ENCODE measurements at places on chromosomes 1 and 21.

- DNase-seq = peak; percentile 48
These were observed 1.6 kb downstream of the E2F2 start for GRCh38 chr1:23529146-23530086.

GRCh38 chr1:244394826-244395765 lies 56.6 kb downstream of the ADSS2 start:
- DNase-seq = no peak

- DNase-seq = no peak
These were observed 21.9 kb downstream of the TSNAX start for GRCh38 chr1:231550448-231550781.

DNA sequence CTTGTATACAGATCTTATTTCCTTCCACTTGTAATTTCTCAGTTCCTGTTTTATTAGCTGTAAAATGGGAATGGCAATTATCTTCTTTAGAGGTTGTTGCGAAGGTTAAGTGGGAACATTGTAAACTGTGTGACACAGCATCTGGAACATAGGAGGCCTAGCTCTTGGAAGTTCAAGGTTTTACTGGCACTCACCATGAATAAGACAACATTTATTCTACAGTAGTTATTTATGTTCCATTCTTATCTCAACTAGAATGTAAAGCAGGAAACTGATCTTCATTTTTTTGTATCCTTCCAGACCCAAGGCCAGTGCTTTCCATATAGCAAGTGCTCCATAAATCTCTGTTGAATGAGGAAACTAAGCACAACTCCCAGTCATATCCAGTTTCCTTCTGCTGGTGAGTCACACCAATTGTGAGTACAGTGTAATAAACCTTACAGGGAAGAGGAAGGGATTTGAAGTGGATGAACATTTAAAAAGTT lies 1.4 kb downstream of the BCL10 start:
- peak; percentile 95 for DNase-seq

DNA sequence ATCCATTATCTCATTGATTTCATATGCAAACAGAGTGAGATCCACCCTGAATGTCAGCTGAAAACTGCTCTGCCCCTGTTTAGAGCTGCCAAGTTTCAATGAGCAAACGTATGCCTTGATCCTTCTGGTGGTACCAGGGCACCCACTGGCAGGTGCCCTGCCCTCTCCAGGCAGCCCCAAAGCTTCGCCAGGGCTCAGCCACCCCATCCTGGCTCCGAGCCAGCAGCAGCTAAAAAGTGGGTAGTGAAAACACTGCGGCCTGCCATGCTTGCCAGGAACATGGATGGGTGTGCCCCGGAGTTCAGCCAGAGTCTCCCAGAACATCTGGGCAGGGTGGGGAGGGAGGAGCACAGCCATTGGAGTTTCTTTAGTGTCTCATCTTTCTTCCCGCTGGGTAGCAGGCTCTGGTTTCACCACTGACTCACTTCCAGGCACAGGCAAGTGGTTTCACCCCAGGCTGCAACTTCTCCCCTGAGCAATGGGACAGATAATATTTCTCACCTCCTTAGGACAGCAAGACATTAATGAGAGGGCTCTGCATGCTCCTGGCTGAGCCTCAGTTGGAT lies 8.1 kb upstream of the LMX1A start:
- DNase-seq = peak; percentile 3

- peak; percentile 79 for DNase-seq
These were observed 30.7 kb upstream of the KIAA1614 start for GRCh38 chr1:180881806-180882509.

GRCh38 chr1:70071601-70072000 lies 133.8 kb downstream of the LRRC40 start:
- DNase-seq = no peak

DNA sequence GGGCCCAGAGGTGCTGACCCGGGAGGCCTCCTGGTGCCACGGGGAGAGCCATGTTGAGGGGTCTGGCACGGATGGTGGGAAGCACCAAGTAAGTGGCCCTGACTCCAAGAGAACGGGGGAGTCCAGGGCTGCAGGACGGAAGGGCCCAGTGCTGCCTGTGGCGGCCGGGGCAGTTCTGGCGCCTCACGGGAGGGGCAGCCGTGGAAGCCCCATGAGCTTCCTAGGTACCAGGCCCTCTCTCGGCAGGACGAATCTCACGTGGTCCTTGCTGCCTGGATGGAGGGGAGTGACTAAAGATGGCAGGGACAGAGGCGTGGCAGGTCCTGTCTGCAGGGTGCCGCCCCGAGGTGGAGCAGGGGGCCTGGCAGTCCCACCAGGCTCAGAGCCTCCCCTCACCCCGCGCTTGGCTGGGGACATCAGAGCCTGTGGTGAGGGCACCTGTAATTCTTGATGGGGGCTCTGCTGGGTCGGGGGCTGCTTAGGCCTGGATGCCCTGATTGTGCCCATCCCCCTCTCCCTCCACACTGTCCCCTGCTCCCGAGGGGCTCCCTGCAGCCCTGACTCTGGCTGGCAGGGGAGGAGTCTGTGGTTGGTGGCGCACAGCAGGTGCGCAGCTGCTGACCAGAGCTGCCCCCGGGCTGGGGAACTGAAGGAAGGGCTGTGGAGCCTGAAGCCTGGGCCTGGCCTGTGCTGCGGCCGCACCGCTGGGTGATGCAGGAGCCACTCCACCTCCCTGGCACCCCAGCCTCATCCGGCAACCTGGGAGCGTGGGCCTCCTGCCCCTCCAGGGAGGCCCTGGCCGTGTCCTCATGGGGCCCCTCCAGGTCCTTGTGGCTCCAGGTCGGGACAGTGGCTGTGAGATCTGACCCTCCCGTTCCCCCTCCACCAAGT lies 31.4 kb downstream of the POFUT2 start:
- no peak for DNase-seq

- no peak for DNase-seq
These were observed 94.7 kb downstream of the NTMT2 start for GRCh38 chr1:170240409-170240808.

DNA sequence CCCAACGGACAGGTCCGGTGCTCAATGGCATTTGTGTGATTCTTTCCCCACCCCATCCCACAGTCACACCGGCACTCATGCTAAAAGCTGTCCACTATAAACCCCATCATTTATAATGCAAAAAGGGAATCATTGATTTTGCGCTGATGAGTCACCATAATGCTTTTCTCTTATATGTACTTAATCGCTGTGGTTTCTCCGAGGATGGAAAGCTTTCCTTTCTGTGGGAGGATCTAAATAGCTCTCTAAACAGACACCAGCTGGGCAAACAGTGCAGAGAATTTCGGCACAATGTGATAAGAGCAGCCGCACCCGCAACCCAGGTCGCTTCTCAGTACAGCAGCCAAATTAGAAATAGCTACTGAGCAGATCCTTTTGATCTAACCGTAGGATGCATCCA lies 85.6 kb downstream of the SETD4 start:
- DNase-seq = no peak

DNA sequence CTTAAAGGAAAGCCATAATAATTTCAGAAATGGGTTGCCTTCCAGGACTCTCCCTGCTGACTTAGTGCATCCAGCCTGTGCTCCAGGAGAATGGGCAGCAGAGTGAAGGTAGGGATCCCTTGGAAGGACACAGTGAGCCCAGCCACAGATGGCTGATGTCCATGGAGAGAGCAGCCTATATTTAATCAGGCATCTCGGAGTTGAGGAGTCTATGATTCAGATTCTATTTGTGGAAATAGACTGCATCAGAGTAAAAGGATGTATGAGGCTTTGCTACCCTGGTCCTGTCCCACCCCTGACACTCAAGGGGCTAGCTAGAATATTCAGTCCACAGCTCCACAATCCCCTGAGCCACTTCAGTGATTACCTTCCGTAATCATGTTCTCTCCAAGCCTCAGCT lies 43.8 kb upstream of the PBX1 start:
- DNase-seq = no peak

- no peak for DNase-seq
These were observed 200.5 kb downstream of the PCP4 start for GRCh38 chr21:40067751-40068150.

- DNase-seq = no peak
These were observed 2.8 kb downstream of the KCNJ9 start for GRCh38 chr1:160083968-160084770.

DNA sequence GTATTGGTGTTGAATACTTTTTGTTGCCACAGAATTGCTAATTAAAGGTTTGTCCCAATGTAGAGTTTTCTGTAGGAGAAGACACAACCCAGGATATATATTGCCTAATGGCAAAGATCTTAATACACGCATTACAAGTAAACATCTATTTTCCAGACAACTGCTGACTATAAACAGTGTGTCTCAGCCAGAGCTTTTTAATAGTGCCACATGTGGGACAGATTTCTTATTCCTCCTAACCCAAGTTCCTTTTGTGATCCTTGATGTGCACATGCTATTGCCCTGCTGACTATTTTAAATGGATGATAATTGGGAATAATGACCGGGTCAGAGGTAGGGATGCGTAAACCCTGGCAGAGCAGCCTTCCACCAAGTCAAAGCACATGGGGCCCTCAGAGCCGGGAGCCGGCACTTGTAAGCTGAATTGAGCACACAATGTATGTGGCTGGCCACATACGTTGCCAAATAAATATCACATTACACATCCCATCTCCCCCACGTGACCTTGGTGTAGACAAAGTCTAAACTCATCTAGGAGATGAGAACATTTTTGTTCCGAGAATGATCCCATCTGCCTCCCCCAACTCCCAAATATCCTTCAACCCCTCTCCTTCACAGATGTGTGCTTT lies 209.8 kb upstream of the NFIA start:
- no peak for DNase-seq

DNA sequence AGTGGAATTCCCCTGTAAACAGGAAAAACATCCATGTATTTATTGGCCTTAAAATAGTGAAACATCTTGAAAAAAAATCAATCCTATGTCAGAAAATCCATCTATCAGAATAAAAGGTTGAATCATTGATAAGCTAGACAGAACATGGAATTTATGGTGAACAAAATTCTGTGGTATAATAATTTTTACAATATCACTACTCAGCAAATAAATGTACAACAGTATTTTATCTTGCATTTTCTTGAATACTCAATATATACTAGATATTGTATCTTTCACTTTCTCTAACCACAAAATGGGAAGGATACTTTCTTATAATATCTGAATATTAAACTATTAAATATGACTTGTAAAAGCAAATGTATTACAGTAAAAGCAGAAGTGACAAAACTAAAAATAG lies 5.7 kb upstream of the UBE4B start:
- no peak for DNase-seq

- DNase-seq = no peak
These were observed 730.7 kb upstream of the ADGRL4 start for GRCh38 chr1:79737193-79737592.

- no peak for DNase-seq
These were observed 45.8 kb downstream of the RPRD2 start for GRCh38 chr1:150409504-150410362.

DNA sequence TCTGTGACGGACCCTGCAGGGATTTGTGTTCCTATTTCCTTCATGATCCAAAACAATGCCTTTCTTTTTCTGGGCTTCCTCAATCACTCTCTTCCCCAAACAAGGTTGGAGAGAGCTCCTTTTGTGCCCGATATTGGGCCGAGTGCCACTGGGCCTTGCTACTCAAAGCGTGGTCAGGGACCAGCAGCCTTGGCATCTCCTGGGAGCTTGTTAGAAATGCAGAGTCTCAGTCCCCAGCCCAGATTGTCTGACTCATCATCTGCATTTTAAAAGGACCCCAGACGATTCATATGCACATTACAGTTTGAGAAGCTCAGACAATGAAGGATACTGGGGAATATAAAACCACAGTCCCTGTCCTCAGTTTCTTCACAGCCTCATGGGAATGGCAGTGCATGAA lies 19.9 kb downstream of the ADORA1 start:
- no peak for DNase-seq

- no peak for DNase-seq
These were observed 125.1 kb downstream of the ZBTB18 start for GRCh38 chr1:244176201-244176600.

GRCh38 chr1:154954541-154954940 lies 1.4 kb downstream of the PBXIP1 start:
- no peak for DNase-seq

DNA sequence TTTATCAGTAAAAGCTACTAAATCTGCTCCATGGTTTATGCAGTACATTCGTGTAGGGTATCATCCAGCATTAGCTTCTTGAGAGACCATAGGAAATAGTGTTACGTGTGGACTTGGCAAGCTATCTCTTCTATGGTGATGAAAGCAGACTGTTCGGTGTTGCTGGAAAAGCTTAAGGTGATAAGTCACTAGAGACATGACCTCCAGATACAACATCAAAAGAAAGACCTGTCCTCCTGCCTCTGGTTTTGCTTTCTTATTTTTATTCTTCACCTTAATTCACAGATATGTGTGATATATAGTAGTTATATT lies 53.5 kb upstream of the S1PR1 start:
- no peak for DNase-seq

DNA sequence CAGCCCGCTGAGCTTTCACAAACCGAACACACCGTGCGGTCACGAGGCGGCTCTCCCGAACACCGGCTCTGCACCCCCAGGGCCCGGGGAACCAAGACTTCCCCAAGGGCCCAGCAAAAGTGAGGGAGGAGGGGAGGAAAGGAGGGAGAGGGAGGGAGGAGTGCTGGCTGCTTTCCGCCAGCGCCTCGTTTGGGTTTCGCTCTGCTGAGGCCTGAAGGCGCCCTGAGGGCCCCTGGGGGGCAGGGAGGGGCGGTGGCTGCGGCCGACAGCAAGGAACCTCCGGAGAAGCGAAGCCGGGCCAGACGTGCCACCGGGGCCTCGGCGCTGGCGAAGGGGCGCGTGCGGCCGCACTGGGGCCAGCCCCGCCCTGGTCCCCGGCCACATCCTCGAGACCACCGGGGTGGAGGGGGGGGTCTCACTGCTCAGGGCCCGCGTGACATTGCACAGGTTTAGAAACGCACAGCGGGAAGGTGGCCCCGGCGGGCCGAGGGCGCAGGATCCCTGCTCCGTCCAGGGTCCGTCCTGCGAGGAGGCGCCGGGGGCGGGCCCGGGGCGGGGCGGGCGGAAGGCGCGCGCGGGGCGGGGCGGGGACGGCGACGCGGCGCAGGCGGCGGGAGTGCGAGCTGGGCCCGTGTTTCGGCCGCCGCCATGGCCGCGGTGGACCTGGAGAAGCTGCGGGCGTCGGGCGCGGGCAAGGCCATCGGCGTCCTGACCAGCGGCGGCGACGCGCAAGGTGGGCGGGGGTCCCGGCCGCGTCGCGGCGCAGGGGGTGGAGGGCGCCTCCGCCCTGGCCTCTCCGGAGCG lies at the start of gene PFKL:
TSS of gene PFKL (plus strand) at position 596 of the 804 bp plus-strand sequence. CDS start at position 649, 53 bp downstream.
- peak; percentile 64 for DNase-seq

DNA sequence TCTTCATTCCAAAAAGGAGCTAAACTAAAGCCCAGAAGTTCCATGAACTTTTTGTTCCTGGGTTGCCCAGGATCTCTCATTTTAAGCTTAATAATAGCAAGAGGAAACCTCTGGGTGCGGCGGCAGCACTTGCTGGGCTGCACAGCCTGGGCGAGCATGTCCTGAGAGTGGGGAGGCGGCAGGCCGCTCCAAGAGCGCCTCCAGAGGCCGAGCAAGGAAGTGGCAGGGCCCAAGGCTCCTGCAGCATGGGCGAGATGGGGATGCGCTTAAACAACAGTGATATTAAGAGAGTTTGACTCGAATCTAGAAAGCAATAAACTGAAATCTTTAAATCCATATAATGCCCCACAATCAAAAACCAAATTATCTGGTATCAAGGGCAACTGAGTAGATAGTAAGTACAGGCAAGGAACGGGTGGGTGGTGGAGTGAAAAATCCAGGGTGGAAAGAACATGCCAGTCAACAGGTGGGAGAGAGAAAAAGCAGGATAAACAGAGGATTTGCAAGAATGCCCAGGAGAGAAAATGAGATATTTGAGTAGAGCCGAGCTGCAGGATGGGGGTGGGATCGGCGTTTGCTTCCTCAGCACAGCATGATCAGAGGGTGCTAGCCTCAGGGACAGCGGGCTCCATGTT lies 14.1 kb upstream of the TNR start:
- peak; percentile 35 for DNase-seq
